ENCODE measurements at places on chromosomes 4 and X. TPM values are rescaled to one million over a fixed set of nuclear protein-coding genes. Genes with fewer than 3 reads are reported as not detected.

DNA sequence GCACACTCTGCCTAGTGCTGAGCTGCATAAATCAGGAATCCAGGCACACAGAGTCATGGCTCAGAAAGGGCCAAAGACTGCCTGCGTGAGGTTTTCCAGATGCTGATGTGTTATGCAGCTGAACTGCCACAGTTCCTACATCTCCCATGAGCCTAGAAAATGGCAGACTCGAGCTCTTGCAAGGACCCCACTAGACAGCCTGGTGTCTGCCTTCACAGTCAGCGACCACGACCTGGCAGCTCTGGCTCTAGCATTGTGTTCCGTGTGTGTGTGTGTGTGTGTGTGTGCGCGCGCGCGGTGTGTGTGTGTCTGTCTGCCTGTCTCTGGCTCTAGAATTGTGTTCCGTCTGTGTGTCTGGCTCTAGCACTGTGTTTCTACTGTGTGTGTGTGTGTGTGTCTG lies 203.6 kb upstream of the AGTR2 start:
- no peak for DNase-seq

- no peak for DNase-seq
These were observed 17.7 kb downstream of the CD99L2 start for GRCh38 chrX:150880808-150881165.

- no peak for DNase-seq
These were observed 225.3 kb downstream of the ANAPC10 start for GRCh38 chr4:144872508-144873225.

DNA sequence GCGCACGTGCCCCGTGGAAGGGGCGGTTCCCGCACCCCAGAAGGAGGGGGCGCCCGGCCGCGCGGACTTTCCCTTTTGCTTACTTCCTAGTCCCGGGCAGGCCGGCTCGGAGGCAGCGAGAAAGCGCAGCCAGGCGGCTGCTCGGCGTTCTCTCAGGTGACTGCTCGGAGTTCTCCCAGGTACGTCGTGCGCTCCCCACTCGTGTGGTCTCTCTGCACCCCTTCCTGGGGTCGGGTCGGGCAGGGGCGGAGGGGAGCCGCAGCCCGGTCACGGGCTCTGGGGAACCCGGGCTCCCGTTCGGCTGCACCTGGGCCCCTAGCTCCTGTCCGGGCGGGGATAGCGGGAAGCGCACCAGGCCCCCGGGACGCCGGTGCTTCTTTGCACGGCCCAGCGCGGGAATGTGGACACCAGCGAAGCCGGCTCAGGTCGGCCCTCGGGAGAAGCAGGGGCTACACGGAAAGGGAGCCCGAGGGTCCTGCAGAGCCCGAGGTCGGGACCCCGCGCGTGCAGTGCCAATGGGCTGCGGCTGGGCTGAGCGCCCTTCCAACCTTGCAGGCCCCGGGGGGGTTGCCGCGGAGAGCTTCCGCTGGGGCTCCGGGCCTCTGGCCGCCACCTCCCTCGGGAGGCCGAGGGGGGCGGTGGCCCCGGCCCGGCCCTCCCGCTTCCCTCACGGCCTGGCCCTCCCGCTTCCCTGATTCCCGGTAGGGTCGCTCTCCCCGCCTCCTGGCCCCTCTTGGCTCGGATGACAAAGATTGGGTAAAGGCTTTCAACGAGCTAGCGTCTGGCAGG lies at the start of gene TLR2:
Gene TLR2 (plus strand): TSS at position 99 of the 789 bp plus-strand sequence. CDS start 18,628 bp downstream, outside the sequence.
- DNase-seq, result peak; percentile 72

DNA sequence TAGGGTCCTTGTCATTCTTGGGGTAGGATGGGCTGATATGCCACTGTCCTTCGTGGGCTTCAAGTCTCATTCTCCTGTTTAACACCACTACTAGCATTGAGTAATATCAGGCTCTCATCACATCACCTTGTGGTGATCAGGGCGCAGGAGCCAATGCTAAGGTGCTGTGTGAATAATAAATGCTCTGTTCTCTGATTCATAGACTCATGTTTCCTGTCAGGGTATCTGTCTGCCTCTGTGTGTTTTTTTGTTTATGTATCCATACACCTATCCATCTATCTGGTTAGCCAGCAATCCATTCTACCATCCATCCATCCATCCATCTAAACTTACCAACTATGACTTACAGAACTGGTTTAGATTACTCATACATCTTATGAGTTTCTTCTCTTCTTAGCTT lies 525.1 kb upstream of the ATOH1 start:
- no peak for DNase-seq

- no peak for DNase-seq
These were observed 238.9 kb downstream of the NR3C2 start for GRCh38 chr4:148203056-148203898.

GRCh38 chr4:78439328-78439727 lies 112.2 kb upstream of the ANXA3 start:
- no peak for DNase-seq

- DNase-seq, result peak; percentile 27
These were observed 325.5 kb upstream of the F9 start for GRCh38 chrX:139204898-139205667.

DNA sequence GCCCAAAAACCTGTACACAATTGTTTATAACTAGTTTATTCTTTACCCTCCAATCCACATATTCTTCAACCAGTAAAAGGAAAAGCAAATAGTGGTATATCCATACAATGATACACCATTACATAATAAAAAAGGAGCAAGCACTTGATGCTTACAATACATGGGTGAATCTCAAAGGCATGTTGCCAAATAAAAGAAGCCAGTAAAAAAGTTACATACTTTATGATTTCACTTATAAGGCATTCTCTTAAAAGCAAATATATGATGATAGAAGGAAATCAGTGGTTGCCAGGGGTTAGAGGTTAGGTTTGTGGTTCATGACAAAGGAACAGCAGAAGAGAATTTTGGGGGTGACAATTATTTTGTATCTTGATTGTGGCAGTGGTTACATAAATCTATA lies 896.1 kb upstream of the LCORL start:
- DNase-seq, result no peak

DNA sequence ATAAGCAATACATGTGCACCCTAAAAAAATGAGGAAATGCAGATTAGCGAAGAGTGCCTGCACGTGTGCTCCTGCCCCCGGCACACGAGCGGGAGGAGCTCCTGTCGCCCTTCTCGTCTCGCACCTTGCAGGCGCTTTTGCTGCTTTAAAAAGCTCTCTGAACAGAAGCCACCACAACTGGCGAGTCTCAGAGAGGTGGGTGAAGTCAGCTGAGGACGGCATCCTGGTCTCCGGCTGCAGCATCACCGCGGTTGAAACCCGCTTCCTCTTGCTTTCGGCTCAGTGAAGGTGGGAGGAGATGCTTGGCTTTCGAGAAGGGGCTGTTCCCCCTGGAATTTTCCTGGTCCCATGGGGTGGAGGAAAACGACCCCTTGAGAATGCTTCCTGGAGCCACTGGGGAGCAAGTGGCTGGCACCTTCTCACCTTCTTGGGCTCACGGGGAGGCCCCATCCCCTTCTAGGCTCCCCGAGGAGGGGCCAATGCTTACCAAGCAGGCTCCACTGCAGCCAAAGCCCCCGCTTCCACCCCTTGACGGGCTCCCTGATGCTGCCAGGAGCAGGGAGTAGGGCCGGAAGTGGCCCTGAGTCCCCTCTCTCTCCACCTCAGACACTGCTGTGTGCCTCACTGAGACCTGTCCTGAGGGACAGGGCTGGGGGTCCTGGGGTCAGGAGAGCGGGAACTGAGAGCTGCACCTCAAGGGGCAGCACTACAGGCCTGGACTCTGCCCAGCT lies 29.2 kb upstream of the MXD4 start:
- peak; percentile 39 for DNase-seq

DNA sequence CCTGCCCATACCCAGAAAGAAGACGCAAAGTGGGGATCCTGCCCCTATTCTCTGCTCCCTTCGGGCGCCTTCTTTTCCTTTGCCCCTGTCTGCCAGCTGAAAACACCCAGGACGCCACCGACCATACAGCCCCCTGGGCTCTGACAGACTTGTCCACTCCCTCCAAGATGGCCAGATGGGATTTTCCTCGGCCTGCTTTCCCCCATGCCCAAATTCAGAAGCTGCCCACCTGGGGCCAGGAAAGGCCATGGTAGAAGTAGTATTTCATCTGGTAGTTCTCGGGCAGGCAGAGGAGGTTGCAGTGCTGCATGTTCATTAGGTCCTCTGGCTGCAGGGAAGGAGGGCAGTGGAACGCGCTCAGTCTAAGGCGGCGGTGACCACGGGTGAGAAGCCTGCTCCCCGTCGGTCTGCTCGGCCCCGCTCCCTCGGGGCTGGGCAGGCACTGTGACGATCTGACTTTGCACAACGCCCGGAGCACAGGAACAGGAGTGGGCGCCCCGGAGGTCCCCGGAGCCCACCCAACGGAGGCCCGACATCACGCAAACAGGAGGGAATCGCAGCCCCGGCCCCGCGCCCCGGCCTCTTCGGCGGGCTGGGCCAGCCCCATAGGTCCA lies 582 bp downstream of the NAA10 start:
- peak; percentile 25 for DNase-seq

GRCh38 chr4:15938640-15939039 lies at the start of gene FGFBP1:
Gene FGFBP1, minus strand, starts transcription at chr4:15938740. Its CDS starts 2,108 bp downstream, at chr4:15936632.
- no peak for DNase-seq

DNA sequence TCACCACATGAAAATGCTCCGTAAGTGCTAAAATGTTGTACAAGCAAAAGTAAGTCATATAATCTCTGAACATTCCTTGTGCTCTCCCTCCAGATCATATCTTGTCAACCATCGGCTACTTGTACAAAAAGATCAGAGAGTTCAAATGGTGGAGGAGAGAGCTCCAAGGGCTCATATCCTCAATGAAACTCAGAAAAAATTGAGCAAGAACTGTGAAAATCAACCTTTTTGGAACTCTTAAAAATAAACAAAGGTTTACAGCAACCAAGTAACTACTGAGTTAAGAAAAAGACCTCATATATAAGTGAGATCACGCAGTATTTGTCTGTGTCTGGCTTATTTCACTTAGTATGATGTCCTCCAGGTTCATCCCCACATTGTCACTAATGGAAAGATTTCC lies 63.2 kb downstream of the TEX13C start:
- no peak for DNase-seq

DNA sequence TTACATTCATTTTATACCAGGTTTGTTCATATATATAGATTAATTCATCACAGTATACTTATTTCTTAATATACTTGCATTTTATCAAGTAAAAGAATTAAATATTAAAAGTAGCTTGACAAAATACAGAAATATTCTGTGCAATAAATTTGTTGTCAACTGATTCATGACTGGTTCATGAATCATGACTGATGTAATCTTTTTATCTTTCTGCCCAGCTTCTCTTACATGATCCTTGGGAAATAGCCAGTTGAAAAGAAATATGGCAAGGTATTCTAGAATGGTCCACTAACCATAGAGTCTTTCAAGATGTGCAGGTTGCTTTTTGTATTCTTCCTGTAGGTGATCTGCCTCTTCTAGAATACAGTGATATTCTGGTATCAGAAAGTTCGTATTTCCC lies 4.2 kb upstream of the CCNA2 start:
- DNase-seq, result no peak

DNA sequence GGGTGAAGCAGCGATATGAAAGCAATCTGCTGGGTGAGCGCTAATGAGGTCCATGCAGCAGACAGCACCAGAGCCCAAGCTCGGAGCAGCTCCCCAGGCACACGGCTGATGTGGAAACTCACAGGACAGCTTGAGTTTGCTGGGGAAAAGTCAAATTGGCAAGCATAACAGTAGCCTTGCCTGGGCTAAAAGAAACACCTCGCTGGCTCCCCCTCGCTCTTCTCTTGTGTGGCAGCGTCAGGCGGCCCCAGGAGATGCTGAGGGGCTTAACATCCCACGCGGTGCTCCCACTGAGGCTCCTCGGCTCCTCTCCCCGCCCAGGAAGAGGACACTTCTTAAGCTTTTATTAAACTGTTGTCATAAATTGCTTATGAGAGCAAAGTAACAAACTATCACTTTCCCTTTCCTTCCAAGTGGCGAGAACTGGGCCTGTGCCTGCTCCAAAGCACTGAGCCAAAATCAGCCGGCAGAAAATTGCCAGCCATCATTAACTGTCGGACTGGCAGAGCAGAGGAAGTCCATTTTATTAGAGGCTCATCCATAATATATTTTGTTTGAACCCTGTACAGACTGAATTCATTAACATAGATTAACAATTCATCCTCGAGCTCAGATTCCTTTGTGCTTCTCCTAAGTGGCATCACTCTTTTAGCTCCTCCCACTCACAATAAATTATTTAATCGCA lies 111.4 kb downstream of the TSPAN5 start:
- no peak for DNase-seq

DNA sequence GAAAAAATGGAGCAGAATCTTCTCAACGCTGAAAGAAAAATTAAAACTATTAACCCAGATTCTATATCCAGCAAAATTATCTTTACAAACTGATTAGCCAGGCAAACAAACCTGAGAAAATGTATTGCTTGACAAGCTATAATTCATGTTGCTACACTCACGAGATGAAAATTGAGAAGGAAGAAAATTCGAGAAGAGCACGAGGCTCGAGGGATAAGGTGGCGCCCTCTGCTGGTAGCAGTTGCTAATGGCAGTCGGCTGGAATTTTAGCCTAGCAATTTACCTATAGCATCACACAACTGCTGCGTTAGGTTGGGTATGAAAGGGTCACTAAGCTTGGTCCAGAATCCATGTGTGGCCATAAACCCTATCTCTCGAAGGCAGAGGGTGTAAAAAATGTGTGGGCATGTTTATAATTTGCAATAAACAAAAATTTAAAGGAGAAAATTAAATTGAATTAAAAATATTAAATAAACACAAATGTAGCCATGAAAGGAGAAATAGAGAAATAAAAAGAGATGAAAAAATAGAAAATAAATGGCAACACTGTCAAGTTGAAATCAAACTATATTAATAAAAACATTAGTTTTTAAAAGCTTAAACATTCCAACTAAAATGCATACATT lies 126.6 kb downstream of the PPP4R3C start:
- DNase-seq, result peak; percentile 46

DNA sequence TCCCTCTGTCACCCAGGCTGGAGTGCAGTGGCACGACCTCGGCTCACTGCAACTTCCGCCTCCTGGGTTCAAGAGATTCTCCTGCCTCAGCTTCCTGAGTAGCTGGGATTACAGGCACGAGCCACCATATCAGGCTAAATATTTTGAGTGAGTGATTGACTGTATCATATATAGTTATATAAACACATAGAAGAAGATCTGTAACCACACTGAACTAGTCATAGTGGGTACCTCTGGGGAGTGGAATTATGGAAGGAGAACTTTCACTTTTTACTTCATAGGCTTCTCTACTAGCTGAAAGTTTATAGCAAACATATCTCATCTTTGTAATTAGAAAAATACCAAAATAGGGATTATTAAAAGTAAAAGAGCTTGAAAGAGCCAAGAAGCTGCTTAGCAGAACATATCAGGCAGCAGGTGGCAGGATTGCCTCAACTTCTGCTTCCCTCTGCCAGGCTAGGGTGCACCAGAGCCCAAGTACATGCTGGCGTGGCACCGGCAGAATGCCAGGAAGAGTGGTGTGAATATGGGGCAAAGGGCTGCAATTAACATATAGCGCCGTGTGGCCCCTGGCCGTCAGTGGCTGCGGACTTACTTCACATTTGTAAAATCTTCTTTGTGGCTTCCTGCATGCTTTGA lies 39.5 kb upstream of the CD40LG start:
- DNase-seq, result peak; percentile 48

GRCh38 chrX:79089896-79090584 lies 54.4 kb upstream of the GPR174 start:
- no peak for DNase-seq

GRCh38 chrX:132025041-132025440 lies 1.9 kb downstream of the STK26 start:
- DNase-seq, result no peak

Gene GABRG1
- 0.03 TPM for total RNA-seq

Gene PASD1
- total RNA-seq, result not detected

Gene RHOXF1
- not detected for total RNA-seq

Gene SSX4
- total RNA-seq, result not detected

Gene CDKL5
- total RNA-seq, result 5.0 TPM

Gene PDE6B
- 1.4 TPM for total RNA-seq

Gene CXorf49
- not detected for total RNA-seq

Gene SPANXN4
- not detected for total RNA-seq

Gene ZNF732
- total RNA-seq, result 0.21 TPM

Gene PCDH7
- total RNA-seq, result 15.6 TPM

Gene HTN3
- total RNA-seq, result not detected

Gene GRIA2
- total RNA-seq, result 0.12 TPM
